Urinary bladder (tissue), 4 donors: ENCODE measurements at places on chromosomes 2 and 18. TPM values are rescaled to one million over a fixed set of nuclear protein-coding genes. Genes with fewer than 3 reads are reported as not detected.

DNA sequence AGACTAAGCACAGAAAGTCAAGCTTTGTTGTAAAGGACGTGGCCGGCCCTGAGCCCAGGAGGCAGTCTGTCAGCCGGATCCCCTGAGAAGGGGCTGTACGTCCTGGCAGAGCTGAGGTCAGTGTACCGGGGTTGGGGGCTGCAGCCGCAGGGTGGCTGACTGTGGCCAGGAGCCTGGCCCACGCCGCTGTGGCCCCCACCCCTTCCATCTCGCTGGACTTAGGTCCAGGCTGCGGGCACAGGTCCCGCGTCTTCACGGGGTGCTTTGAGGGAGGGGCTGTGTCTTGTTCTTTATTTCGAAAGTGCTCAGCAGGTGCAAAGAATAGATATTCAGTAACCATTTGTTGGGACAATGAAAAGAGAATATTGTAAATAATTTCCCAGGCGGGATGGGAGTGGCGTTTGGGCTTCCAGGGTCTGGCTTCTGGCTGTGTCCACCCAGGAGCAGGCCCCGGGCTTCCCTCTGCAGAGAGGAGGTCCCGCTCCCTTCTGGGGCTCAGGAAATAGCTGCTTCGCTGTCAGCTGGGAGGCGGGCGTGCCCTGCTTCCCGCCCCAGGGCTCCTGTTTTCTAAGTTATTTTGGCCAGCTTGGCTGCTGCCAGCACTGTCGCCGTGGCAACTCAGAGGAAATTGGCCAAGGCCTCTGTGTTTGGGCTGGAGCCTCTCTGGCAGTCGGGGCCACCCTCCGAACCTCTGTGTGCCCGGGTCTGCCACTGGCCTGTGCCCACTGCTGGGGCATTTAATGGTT lies 7.4 kb downstream of the NFATC1 start:
- no peak for DNase-seq

- no peak for DNase-seq
Measured at GRCh38 chr2:224169847-224170246, 130.8 kb upstream of the SERPINE2 start.

DNA sequence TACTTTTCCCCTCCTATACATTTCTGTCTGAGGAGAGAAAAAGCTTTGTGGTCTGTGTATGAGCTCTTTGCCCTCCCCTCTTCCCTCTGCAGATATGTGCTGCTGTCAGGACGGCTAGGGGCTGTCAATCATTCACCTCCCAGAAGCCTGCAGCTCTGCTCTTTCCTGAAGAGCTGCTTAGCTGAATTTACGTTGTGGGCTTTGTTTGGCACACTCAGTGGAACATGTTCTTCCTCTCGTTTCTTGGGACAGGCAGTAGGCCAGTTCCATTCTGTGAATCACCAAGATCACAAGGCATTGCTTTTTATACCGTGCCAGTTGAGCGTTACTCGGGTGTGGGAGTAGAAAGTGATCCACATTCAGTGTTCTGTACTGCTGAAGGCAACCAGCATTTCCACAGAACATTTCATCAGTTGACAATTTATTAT lies 136.7 kb downstream of the LAMA3 start:
- DNase-seq: no peak

GRCh38 chr2:14749884-14750283 lies 117.4 kb downstream of the LRATD1 start:
- no peak for DNase-seq

- no peak for DNase-seq
Measured at GRCh38 chr2:101002562-101003277, 631 bp downstream of the RPL31 start.

DNA sequence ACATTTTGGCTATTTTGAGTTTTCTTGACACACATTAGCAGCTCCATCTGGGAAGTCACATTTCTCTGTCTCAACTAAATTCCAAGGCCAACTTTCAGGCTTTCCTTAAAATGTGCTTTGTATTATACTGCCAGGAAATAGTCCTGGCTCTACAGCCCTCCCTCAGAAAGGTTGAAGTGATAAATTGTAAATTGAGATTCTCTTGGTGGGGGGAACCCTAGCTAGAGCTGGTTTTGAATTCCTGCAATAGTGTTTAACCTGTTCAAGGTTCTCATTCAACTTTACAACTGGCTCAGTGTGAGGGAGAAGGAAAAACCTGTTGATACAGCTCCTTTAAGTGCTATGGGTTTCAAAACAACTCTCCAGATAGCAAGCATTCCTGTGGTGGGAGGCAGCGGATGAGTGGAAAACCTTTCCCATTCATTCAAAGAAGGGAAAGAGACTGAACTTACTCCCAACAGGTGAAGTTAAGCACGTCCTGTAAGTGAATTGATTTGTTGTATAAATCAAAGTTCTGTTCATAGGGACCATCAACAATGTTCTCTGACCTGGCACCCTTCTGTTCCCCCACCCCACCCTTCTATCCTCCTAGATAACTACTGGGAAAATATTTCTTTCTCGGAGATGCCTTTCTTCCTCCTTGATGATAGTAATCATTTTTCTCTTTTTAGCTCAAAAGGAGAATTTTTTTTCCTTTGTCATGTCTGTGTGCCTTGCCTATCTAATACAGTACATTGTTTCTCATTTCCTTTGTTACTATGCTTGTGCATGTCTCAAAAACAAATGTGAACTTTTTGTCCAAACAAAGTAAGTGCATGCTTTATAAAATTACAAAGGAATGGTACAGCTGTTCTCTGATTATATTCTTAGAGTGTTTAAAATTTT lies 44.2 kb upstream of the SLC39A10 start:
- DNase-seq: no peak

GRCh38 chr2:204036706-204037105 lies 100.1 kb downstream of the ICOS start:
- DNase-seq: no peak

GRCh38 chr2:72994282-72994990 lies 77.1 kb downstream of the SFXN5 start:
- no peak for DNase-seq

The UGT1A4 gene
- 1.1 TPM for total RNA-seq

- DNase-seq: no peak
Measured at GRCh38 chr2:234496835-234497593, at the start of gene ARL4C. ARL4C (minus strand) TSS chr2:234497081; CDS start chr2:234496586, 495 bp downstream.

DNA sequence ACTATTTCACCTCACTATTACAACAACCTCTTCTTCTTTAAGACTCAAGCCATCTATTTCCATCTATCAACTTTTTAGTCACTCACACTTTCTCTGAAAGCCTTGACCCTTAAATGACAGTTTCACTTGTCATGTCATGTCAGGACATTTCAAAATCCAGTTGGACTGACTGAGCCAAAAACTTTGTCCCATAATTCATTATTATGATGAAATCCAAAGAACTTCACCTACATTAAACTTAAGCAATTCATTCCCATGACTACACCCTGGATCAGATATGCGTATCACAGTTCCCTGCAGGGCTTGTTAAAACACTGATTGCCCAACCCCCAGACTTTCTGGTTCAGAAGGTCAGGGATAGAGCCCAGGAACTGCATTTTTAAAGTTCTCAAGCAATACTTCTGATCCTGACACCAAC lies 26.5 kb downstream of the LDAH start:
- no peak for DNase-seq

GRCh38 chr2:159832858-159833257 lies 34.9 kb upstream of the CD302 start:
- DNase-seq: no peak

- DNase-seq: no peak
Measured at GRCh38 chr2:233385489-233386044, 31.3 kb downstream of the DGKD start.

DNA sequence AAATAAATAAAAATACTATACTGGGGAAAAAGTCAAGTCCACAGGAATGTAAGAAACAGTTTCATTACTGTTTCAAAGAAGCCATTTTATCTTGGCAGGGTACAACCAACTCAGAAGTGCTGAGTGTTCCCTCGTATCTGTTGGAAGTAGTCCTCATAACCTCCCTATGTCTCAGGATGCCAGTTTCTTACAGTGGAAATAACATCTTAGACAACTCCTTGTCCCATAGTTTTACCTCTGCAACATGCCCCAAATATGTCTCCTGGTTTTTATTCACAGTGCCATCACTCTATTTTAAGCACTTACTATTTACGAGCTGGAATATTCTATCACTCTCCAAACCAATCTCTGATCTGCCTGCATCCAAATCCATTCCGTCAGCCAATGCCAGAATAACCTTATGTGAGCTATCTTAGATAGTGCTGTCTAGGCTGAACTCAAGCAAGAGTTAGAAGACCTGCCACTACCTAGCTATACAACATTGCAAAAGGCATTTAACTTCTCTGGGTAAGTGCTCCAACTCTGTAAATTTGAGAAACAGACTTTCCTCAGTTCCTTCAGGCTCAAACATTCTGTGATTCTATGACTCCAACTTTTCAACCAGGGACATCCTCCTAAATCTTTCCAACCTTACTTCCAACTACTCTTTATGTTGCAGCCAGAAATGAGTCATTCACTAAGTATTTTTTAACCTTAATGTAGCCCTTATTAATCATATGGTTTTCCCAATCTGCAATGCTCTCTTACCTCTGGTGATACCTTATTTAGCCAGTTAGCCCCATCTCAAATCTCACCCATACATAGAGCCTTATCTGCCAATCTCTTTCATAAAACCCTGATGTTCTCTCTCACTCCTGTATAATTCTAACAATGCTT lies 66.7 kb downstream of the RTN4 start:
- DNase-seq: no peak

DNA sequence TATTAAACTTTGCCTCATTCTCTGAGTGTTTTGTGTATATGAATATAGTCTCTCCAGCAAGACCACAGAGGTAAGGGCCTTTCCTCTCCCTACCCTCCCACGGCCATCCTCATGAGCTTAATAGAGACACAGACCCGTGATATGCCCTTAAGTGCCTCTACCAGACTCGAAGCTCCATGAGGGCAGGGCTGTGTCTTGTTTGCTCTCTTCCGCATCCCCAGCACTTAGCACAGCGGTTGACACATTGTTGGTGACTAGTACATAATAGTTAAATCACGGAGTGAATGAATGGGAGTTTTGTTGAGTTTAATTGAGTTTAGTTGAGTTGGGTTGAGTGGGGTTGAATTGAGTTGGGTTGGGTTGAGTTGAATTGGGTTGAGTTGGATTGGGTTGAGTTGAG lies 122.3 kb downstream of the ZFP36L2 start:
- no peak for DNase-seq

DNA sequence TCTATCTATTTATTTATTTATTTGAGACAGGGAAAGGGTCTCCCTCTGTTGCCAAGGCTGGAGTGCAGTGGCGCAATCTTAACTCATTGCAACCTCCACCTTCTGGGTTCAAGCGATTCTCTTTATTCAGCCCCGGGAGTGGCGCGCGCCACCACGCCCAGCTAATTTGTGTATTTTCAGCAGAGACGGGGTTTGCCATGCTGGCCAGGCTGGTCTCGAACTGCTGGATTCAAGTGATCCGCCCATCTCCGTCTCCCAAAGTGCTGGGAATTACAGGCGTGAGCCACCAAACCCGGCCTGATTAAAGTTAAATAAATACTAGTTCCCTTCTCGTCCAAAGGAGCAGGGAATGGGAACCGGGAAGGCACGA lies 4.2 kb upstream of the CTDSP1 start:
- DNase-seq: no peak

The LIMS1 gene
- 94.1 TPM for total RNA-seq

The TFCP2L1 gene
- 1.2 TPM for total RNA-seq

GRCh38 chr2:197677483-197677882 lies 2.1 kb upstream of the RFTN2 start:
- no peak for DNase-seq

GRCh38 chr2:132256251-132256902 lies 94.6 kb upstream of the ANKRD30BL start:
- DNase-seq: no peak

GRCh38 chr18:60675801-60676200 lies 303.2 kb upstream of the MC4R start:
- DNase-seq: no peak

The AMER3 gene
- 0.42 TPM for total RNA-seq

DNA sequence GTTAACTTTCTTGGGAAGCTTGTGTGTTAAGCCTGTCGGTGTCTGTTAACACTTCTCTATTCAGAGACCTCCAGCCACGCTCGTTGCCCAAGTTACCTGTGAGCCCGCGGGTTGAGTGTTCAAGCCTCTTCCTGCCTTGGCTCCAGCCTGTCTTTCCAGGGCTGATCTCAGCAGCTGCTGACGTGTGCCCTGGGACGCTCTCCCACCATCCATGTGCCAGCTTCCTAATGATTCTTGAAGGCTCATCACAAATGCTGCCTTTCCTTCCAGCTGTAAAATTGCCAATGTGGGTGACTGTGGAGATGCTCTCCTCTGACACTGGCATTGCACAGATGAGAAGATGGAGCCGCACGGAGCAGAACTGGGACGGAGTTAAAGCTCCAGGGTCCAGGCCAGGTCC lies 6.1 kb downstream of the RNF144A start:
- no peak for DNase-seq

DNA sequence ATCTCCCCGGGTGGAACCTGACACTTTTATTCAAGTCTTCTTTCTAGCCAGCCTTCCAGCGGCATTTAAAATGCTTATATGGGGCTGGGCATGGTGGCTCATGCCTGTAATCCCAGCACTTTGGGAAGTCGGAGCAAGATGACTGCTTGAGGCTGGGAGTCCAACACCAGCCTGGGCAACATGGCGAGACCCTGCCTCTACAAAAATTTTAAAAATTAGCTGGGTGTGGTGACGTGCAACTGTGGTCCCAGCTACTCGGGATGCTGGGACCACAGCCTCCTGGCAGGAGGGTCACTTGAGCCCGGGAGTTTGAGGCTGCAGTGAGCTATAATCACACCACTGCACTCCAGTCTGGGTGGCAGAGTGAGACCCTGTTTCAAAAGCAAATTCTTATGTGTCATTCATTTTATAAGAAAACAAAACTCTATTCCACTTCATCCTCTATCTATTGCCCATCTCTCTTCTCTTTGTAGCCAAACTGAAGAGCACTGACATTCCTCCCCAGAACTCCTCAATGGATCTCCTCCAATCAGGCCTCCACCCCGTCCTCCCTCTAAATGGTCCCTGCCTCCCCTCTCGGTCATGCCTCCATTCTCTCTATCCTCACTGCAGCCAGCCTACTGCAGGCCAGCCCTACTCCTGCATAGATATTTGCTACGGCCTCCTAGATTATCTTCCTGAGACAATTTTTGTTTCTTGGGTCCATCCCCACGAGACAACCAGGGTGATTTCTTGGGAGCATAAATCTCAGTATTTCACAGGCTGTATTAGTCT lies 18.0 kb upstream of the RHOB start:
- DNase-seq: no peak

The GPR55 gene
- 0.05 TPM for total RNA-seq

DNA sequence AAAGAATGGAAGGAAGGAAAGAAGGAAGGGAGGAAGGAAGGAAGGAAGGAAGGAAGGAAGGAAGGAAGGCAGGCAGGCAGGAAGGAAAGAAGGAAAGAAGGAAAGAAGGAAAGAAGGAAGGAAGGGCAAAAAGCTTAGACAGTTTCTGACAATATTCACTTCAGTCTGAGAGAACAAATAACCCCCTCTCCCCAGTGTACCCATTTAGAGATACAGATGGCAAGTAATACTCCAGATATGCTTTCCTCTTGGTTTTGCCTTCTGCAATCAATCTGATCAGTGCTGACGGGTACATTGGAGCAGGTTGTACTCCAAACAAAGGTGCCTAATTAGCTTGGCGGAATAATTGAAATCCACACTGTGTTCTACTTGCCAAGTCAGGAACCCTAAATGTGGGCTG lies 534.6 kb upstream of the TMEFF2 start:
- DNase-seq: no peak

- DNase-seq: no peak
Measured at GRCh38 chr2:234478121-234478858, 18.6 kb downstream of the ARL4C start.

The PRKAG3 gene
- total RNA-seq: 1.2 TPM
